Thymus (tissue), 14 donors: ENCODE measurements at places on chromosomes 11 and 22.

DNA sequence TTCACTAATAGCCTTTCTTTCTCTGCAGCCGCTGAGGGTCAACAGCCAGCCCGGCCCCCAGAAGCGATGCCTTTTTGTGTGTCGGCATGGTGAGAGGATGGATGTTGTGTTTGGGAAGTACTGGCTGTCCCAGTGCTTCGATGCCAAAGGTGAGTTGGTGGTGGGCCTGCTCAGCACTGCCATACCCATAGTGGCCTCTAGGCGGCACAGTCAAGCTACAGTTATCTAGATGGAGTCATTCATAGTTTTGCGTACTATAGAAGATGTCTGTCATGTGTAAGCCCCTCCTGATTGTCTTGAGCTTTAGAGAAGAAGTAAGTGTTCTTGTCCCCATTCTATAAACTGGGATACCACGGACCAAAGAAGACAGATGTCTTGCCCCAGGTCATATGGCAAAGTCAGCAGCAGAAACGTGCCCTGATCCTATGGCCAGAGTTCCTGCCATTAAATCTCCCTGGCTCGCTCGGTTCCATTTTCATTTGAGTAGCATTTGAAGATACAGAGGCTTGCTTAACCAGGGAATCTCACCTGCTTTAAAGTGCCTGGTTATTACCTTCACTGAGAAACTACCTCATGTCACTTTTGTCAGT, 42.1 kb upstream of the CRTAM start:
- peak; percentile 65 for DNase-seq

- no peak for DNase-seq
Observed at GRCh38 chr11:42465623-42466022, 846.2 kb upstream of the API5 start.

GRCh38 chr22:50105208-50106100, 15.6 kb downstream of the MOV10L1 start:
- peak; percentile 49 for DNase-seq

GRCh38 chr22:24727218-24727851, 47.2 kb downstream of the PIWIL3 start:
- DNase-seq: peak; percentile 5

GRCh38 chr11:2420502-2421225, 20.1 kb downstream of the TSSC4 start:
- peak; percentile 50 for DNase-seq
